Stimulated activated CD4-positive, alpha-beta T cell treated with anti-CD3 and anti-CD28 coated beads, Interleukin-1b, Interleukin-23, amount 100 ng/mL, for 24 hours (primary cell): ENCODE measurements at places on chromosomes 4 and X.

GRCh38 chr4:62256479-62256878 lies 1056.4 kb downstream of the ADGRL3 start:
- no peak for DNase-seq

DNA sequence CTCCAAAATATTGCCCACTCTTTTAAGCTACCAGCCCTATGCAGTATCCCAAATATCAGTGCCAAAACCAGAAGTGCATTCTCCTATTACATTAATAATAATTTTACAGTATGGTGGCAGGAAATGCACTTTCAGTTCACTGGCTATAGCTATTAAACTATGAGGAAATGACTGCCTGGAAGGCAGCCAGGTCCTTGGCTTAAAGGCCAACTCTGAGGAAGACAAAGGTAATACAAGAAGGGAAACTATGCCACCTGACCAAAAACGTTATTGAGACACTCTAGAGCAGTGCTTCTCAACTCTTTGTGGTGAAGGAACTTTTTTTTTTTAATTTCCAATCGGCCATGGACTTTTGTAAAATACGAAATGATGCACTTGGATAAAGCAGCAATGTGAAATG lies 133.6 kb upstream of the VAMP7 start:
- DNase-seq, result no peak

DNA sequence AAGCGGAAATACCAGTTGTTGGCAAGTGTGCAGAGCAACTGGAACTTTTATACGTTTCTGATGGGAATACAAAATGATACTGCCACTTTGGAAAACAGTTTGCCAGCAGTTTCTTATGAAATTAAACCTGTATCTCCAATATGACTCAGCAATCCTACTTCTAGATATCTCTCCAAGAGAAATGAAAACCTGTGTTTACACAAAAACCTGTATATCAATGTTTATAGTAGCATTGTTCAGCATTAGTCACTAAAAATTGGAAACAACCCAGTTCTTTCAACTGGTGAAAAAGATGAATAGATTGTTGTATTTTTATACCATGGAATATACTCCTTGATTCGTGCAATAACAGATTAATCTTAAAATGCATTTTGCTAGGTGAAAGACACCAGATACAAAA lies 26.8 kb downstream of the ATP7A start:
- no peak for DNase-seq

DNA sequence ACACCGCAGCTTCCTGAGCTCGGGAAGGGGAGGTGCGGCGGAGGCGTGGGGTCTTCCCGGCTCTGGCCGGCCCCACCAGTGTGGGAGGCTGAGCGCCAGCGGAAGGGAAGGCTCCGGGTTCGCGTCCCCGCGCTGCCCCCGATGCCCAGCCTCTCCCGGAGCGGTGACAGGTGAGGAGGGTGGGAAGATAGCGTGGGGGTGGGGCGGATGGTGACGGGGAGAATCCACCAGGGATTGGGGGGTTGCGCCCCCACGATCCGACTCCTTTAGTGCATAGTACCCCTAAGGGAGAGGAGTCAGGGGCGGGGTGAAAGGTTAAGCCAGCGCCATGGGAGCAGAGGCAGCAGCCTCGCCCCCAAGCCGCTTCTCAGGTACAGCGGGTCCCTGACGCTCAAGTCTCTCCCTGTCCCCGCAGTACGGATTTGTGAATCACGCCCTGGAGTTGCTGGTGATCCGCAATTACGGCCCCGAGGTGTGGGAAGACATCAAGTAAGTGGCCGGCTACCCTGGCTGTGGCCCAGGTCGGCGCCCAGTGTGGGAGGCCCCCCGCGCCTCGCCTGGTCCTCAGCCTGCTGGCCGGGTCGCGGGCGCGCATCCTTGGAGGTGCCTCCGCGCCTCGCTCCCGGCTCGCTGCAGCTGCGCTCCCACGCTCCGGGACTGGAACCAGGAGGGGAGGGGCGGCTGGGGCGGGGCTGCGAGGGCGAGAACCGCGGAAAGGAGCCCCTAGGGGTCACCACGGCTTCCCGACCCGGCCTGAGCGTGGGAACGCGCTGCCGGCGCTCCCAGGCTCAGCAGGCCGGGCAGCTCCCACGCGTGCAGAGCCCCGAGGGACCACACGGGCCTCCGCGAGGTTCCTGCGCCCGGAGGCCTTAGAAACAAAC lies 791 bp downstream of the GUCY1B1 start:
- DNase-seq, result no peak

DNA sequence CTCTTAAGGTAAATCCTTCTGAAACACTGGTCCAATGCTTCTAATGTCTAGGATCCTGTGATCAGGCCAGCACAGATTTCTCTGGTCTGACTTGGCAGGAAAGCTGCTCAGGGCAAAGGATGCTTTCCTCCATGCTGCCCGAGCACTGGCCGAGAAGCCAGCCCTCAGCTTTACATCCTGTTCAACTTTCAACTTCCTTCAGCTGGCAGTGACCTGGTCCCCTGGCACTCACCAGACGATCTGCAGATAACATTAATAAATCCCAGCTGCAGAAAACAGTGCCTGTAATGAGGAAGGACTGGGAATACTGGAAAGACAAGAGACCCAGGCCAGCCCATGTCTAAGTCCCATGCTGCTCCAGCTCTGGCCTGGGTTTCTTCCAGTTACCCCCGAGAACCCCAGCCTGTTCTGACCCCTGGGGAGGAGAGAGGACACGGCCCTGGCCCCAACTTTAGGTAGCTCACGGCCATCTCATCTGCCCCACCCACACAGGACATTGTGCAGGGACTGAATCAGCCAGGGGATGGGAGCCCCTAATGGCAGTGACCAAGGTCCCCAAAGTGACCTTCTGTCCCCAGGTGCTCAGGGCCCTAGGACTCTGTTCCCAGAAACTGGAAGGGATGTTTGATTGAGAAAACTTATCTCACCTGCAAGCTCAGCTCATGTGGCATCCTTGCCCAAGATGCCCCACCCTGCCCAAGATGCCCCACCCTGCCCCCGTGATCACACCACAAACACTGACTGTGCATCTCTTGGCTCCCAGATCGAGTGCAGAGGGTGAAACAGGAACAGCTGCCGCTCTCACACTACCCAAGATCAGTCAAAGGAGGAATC lies 28.0 kb downstream of the JAKMIP1 start:
- DNase-seq, result no peak

DNA sequence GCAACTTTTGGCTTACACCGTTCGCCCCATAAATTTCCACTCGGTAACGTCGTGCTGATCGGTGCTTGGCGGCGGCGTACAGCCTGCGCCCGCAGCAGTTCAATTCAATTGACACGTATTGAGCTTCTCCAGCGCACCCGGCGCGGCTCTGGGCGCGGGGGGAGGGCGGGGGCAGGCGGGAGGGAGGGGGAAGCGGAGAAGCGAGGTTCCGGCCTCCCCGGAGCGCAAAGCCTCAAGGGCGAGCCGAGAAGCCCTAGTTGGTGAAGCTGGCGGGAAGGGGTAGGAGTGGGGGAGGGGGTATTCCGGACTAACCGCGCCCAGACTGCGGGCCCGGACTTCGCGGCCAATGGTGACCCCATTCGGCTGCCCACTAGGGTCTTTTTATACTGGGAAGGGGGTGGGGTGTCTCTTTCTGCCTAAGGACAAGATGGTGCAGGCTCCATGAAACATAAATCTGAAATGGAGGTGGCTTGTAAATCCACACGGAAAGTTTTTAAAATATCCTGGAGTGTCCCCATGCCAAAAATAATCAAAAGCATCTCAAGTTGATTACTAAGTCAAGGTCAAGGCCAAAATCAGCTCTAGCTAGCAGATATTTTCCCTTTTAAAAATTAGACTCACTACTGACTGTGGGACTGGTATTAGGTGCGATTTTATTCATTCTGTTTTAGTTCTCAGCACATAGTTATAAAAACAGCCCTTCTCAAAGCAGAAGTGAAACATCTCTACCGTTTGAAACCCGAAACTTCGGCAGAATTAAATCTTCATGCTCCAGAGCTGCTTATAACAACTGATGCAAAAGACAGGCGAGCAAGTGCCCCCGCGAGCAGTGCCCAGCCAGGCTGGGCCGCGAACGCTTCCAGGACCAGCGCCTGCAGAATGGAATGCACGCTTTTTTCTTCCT lies 1.5 kb upstream of the BCOR start:
- no peak for DNase-seq

- no peak for DNase-seq
Observed at GRCh38 chrX:34918856-34919255, 23.7 kb upstream of the FAM47B start.

DNA sequence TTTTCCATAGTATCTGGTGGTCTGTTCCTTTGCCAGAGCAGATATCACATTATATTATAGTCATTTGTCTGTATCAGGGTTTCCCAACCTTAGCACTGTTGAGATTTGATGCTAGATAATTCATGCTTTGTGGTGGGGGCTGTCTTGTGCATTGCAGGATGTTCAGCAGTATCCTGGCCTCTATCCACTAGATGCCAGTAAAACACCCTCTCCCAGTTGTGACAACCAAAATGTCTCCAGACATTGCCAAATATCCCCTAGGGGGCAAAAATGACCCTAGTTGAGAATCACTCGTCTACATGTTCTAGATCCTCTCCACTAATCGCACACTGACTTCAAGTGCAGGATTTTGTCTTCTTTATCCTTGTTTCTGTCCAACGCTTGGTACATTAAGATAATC lies 160.8 kb downstream of the FANCB start:
- no peak for DNase-seq

DNA sequence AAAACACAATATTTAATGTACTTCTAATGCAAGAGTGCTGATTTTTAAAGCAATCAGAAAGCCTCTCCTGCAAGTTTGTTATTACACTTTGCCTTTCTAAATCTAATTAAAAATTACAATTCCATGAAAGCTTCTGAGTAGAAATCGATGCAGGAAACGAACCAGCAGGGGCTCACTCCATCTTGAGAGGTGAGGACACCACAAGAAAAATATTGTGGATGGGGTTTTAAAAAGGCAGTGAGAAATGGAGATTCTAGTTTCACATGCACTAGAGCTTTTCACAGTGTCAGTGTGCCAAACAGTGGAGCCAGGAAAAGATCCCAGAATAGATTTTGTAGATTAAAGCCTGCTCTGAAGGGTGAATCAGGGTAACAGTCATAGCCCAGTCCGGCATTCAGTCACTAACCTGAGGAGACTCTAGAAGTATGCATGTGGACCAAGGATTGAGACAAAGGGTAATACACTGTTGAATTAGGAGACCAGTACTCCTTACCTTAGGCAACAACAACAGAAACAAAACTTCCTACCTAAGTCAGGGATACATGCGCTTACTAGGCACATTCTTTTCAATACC lies 362.3 kb downstream of the NAF1 start:
- no peak for DNase-seq

GRCh38 chr4:155675709-155676429 lies 9.2 kb downstream of the GUCY1A1 start:
- no peak for DNase-seq

- no peak for DNase-seq
Observed at GRCh38 chr4:165539801-165540200, 161.0 kb downstream of the CPE start.

- no peak for DNase-seq
Observed at GRCh38 chr4:141220271-141220670, 424 bp upstream of the ZNF330 start.

GRCh38 chr4:158513256-158513655 lies 8.4 kb upstream of the RXFP1 start:
- no peak for DNase-seq

- no peak for DNase-seq
Observed at GRCh38 chrX:145613894-145614293, 203.7 kb upstream of the SLITRK2 start.

DNA sequence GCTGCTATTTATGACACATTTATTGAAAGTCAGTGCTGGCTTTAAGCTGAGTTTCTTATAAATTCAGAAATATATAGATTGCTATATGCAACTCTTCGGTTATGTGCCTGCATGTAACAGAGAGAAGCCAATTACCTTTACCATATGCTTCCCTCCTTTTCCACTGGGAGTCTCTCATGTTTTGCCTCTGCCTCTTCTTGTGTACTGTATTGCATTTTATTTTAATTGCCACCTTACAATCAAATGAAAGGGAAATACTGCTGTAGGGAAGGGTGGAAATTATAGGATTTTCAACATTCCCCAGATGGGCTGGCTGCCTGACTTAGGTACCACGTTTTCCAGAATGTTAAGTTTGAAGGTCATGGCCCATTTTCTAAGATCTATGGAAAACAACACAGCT lies 655.4 kb upstream of the SLIT2 start:
- no peak for DNase-seq

- no peak for DNase-seq
Observed at GRCh38 chrX:39718981-39719380, 378.8 kb downstream of the BCOR start.

GRCh38 chrX:153865685-153866084 lies 20.3 kb downstream of the L1CAM start:
- no peak for DNase-seq
